Activated CD8-positive, alpha-beta T cell treated with anti-CD3 and anti-CD28 coated beads, Interleukin-2, amount 10 ng/mL, durations not matched to agents 7 days and 5 days (primary cell): ENCODE measurements at places on chromosomes 1 and 21. TPM values are rescaled to one million over a fixed set of nuclear protein-coding genes. Genes with fewer than 3 reads are reported as not detected.

RGS7 gene
- not detected for total RNA-seq

DNA sequence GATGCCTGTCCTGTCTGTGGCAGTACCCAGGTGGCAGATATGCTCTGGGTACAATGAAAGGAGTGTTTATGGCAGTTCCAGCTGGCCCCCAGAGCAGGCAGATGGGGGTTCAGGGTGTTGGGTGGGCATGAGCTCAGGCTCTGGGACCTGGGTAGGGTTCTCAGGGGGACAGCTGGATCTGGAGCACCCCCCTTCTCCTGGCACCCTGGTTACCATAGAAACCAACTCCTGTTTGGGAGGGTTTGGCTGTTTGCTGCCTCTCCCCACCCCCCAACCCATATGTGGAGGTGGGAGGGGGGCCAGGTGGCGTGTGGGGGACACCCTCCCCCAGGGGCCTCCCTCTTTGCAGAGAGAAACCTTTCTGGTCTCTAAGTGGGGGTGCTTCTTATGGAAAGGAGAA is 7.1 kb downstream of the FOXO6 start:
- peaks cover 44% of the 10 kb centered on the region for H3K27me3 ChIP-seq
- peaks cover 2% of the 10 kb centered on the region for H3K4me1 ChIP-seq
- DNase-seq, result no peak
- no peak overlapping the region for H3K4me3 ChIP-seq
- no peaks in the 10 kb centered on the region for H3K36me3 ChIP-seq
- H3K27ac ChIP-seq, result no peak overlapping the region

BACE2 gene
- 4.6 TPM for total RNA-seq

GRCh38 chr1:226575739-226576378 is 27.3 kb downstream of the STUM start:
- no peaks in the 10 kb centered on the region for H3K4me1 ChIP-seq
- no peaks in the 10 kb centered on the region for H3K27me3 ChIP-seq

GRCh38 chr1:204366759-204367158 is 7.0 kb upstream of the PLEKHA6 start:
- H3K4me1 ChIP-seq, result peaks cover 12% of the 10 kb centered on the region
- H3K4me3 ChIP-seq, result no peak overlapping the region
- DNase-seq, result no peak
- H3K27me3 ChIP-seq, result peaks cover 3% of the 10 kb centered on the region

GRCh38 chr1:93107395-93107794 is 28.3 kb downstream of the MTF2 start:
- peaks cover 60% of the 10 kb centered on the region for H3K36me3 ChIP-seq
